SHP77 (cell line): ENCODE measurements at places on chromosomes 5 and 9.

DNA sequence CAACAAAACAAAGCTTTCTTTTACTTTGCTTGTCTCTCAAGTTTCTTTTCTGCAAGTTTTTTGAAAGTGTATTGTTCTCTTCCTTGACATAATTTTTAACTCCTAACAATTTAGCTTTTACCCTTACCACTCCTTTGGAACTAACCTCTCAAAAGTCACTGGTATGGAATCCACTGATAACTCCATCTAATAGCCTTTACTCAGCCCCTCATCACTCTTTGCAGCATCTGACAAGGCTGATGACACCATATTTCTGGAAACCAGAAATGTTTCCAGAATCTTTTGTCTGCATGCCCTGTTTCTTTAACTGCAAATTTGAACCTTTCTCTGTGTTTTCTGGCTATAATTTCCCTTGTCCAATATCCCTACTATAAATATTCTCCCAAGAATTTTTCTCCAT is 46.5 kb downstream of the ZNF474 start:
- DNase-seq, result no peak

- no peak for DNase-seq
Measured at GRCh38 chr9:114098021-114098935, 814 bp downstream of the KIF12 start.

GRCh38 chr5:142358121-142358520 is 33.3 kb upstream of the SPRY4 start:
- DNase-seq, result no peak

GRCh38 chr5:54868511-54869483 is 116.6 kb downstream of the ESM1 start:
- no peak for DNase-seq

- no peak for DNase-seq
Measured at GRCh38 chr5:123940416-123940815, 428.4 kb downstream of the CSNK1G3 start.

DNA sequence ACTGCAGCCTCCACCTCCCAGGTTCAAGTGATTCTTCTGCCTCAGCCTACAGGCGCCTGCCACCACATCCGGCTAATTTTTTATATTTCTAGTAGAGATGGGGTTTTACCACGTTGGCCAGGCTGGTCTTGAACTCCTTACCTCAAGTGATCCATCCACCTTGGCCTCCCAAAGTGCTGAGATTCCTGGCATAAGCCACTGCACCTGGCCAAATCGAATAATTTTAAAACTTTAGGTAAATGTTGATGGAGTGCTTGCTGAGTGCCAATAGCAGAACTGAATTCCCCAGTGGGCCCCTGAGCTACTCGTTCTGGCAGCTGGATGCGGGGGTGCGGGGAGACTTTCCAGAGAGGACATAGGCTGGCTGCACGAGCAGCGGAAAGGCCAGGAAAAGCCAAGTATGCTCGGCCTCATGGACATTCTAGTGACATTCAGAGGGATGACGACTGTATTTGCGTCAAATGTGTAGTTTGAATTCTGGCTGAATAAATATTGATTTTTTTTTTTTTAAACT is 16.8 kb downstream of the TRAF2 start:
- DNase-seq, result peak; percentile 89

DNA sequence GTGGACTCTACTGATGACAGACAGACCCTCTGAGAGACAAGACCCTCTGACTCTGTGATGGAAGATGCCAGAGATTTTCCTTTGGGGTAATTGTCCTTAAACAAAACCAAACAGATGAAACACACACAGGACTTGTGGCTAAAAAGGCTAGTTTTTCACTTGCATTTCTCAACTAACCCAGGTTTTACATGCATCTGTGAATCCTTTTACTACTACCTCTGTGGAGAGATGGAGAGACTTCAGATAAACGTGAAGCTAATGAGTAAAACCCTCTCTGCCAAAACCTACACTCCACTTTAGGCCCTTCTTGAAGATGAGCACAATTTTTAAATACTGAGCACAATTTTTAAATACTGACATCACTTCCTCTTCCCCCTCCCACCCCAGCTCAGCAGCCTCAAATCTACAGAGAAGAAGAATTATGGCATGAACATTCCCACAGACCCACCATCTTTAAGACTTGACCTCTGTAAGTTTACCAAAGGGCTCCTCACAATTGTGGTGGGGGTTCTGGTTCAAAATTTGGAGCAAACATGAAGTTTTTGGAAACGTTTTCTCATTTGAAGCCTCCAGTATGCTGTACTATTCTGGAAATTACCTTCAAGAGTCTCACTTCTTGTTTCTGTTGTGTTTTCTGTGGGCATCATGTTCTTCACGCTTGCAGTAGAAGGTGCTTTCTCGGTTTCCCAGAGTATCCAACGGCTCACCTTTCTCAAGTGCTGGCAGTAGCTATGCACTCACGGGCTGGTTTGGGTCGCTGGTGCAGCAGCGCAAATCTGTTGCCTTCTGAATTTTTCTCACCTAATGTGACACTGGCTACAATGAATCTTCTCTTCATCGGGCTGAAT is 42.7 kb downstream of the ACER2 start:
- DNase-seq, result no peak

DNA sequence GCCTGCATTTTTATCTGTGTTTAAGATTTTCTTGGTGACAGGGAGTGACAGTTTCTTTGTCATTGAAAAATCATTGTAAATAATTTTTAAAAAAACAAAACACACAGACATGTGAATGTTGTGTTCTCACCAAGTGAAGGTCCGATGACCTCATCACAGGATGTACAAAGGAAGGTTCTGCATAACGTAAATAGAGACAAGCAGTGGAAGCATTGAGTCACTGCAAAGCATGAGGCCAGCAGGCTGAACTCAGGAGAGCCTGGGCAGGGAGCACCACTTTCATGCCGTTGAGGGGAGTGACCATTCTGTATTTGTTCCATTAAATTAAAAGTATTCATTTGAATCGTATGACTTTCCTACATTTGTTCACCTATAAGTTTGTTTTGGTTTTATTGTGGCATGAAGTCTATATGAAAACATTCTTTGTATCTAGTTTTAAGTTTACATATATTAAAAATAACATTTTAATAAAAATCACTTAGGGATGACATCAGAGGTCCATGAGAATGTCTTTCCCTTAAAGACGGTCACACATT is 70.4 kb upstream of the TLE1 start:
- peak; percentile 12 for DNase-seq

DNA sequence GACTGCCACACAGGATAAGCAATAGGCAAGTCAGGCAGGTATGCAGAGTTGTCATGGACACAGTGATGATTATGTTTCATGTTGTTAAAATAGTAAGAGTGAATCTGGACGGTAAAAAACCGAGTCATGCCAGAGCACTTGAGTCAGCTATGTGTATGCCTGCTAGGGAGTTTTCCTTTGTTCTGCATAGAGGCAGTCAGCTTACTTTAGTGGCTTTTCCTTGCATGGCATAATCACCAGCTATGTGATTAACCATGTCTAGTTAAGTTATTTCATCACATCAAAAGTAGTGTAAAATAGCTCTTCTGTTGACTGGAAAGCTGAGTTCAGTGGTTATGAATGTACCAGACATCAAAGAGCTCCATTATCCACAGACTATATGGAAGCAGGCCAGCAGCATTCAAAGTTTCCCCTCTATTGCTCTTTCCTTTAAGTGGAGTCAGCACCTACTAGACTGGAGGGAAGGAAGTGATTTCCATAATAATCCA is 989.8 kb downstream of the TLE1 start:
- no peak for DNase-seq

GRCh38 chr9:34560599-34561214 is 28.8 kb downstream of the CNTFR start:
- DNase-seq, result no peak
